ENCODE measurements at places on chromosomes 2 and 18.

DNA sequence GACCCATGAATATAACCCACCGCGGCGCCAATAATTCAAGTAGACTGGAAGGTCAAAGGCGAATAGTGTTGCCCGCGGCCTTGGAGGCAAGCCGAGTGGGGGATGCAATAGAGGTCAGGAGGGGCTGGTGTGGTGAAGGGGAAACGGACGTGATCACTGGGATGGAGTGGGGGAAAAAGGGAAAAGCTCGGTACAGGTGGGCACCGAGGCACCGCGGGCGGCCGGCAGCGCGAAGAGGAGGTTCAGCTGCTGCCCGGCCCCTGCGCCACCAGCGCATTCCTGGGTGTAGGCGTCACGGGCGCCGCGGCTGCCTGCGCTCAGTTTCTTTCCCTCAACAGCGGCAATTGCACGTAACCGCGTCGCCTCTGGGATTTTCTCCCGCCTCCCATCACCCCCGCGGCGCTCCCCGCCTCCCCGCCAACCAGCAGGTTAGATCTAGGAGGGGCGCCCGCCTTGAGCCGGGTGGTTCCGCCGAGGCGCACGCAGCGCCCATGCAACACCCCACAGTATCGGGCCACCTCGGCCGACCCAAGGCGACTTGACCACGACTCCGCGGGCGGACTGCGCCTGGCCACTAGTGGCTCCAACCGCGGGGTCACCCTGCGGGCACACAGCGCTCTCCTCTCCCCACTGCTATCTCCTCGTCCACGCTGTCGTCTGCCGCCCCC, 1.5 kb downstream of the RND3 start:
- no peak for DNase-seq

DNA sequence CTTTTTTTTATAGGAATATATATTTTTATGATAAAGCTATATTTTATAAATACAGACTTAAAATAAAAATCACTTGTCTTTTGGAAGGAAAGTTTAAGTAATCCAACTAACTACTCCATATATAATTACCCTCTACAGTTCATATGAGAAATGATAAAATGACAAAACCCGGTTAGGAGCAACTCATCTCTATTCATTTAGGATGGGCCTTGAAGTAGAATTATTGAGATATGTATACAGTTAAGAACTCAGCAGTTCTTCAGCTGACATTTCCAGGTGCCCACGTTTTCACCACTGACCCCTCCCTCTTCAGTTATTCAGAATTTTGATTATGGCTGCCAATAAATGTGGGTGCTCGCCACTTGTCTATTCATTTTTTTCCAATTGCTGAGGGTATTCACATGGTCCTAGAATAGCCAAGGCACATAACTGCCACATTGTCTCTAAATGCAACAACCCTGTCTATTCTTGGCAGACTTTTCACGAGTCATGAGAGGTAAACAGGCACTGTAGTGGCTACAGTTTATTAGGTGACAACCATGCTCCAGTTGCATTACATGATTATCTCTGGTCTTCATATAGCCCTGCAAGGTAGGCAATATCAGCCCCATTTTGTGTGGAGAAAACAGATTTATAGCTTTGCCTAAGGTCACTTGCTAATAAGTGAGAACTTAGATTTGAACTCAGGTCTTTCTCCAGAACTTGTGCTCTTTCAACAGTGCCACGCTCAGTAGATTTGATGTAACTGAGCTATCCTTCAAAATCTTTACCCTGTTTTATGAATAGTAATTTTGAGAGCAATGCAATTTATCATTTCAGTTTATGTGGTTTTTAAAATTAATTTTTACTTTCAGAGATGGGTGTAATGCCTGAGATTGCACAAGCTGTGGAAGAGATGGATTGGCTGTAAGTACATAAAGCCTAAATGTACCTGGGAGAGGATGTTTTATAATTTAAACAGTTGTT, 2.9 kb downstream of the DDX1 start:
- no peak for DNase-seq

DNA sequence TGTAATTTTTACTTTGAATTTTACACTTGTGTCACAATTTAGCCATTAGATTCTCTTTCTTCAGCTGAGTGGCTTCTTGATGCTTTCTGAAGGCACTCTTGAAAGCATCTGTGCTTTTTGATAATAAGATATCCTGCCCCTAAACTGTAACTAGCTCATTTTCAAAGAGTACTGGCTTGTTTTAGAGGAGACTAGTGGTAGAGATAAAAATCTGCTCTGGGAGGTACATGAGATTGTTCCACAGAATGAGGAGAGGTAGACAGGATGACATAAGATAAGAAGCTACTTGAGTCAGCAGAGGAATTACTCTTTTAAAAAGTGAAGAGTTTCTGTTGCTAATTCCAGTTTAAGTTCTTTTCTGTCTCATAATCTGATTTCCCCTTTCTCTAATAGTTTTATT, 10.6 kb downstream of the PLEKHB2 start:
- DNase-seq, result no peak

DNA sequence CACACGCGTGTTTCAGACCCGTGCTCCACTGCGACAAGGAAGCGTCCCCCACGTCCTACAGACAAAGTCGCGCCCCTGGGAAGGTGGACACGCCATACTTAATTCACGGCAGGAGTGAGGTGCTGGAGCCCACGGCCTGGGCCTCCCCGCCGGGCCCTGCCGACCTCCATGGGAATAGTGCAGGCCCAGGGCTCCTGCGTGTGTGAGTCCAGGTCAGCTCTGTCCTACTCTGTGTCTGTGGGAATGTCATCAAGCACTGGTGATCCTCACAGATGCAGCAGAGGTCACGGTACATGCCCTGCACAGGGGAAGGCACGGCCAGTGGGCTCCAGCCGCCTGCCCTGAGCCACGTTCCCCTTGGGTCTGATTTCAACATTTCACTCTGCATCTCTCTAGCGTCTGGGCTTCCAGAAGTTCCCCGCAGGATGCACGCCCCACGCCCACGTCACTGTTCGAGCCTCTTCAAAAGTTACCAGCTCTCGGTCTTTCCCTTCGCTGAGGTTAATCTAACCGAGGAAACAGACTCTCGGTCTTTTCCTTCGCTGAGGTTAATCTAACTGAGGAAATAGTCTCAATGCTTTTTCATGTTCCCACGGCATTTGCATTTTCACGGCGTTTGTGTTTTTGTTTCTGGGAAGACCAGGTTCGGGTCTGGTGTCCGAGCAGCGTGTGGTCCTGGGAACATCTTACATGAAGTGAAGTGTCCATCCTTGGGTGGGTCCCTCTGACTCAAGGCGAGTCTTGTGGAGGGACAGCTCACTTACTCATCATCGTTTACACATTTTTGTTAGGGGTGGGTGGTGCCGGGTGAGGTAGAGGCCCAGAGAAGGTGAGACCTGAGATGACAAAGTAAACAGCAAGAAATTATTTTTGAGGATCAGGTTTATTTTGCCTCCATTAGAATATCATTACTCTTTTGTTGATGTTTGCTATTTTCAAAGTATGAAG, 157.3 kb upstream of the ALKAL2 start:
- DNase-seq, result peak; percentile 46

DNA sequence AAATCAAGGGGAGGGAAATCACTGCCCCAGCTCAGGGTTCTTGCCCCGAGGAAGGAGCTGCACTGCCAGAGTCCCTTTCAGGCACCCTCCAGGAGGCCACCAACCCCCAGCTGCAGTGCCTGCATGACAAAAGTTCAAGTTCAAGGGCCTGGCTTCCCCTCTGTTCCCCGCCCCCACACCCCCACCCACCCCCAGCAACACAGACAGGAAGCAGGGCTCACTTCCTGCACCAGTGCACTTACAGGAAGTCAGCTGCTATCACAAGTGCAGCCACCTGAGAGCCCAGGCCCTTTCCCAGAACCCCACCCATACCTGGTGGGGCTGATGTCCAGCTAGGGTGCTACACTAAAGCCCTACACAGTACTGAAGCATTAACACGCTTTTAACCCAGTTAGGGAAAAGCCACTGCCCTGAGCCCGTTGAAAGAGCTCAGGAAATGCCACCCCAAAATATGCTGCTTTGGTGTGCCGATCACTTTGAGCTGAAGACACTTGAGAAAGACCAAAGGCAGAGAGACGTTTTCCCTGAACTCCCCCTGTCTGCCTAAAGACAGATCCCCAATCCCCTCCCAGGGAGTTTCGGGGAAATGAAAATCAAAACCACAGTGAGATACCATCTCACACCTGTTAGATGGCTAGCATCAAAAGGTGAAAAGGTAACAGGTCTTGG, 109.9 kb upstream of the CAB39 start:
- peak; percentile 71 for DNase-seq

DNA sequence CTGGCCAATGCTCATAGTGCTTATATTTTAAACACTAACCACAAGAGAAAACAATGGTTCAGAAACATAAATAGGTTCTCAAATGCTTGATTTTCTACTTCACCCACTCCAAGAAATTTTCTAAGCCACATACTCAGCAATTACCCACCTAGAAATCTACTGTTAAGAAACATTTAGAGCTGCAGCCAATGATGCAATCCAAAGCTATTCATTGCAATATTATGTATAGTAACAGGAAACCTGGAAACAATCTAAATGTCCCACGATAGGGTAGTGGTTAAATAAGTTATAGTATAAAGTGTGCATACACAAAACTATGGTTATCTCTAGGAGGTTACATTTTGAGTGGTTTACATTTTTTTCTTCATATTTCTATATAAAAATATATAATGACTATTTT, 5.7 kb downstream of the FAM237A start:
- no peak for DNase-seq

DNA sequence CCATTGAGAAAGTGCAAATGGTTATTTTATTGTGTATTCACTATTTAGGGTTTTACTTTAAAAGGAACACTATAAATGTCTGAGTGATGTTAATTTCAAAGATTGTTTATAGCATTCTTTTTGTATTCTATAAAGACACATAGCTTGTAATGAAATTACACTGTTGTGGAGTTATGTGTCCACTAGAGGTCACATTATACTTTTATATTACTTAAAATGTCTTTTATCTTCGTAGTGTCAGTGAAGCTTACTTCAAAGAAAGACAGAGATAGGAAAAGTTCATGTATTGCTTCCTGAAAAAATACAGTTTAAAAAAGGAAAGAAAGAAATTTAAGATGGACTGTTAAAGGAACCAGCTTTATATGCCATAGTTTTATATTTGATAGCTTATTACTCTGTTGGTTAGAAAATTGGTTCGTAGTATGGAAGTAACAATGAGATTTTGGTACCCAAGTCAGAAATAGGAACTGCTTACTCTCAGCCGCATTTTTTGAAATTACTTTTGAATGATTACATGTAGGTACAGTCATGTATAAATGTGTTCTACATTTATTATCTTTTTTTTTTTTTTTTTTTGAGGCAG, 20.5 kb downstream of the APLF start:
- DNase-seq, result no peak

- DNase-seq, result no peak
Observed at GRCh38 chr2:204973616-204974015, 428.3 kb downstream of the PARD3B start.

DNA sequence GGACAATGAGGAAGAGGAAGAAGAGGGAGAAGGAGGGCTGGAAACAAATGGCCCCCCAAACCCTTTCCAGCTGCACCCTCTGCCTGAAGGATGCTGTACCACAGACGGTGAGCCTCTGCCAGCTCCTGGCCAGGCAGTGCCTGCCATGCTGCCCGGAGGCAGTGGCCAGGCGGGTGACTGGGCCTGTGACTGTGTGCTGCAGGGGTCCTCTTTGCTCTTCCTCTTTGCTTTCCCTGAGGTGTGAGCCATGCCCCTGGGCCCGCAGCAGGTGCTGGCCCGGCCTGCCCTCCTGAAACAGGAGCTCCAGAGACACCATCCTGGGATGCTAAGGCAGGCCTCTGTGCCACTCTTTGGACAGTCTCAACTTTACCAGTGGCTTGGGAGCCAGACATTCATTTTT, 28.6 kb downstream of the GREB1 start:
- DNase-seq, result no peak

GRCh38 chr18:35239314-35239713, 1.5 kb upstream of the ZNF397 start:
- no peak for DNase-seq

DNA sequence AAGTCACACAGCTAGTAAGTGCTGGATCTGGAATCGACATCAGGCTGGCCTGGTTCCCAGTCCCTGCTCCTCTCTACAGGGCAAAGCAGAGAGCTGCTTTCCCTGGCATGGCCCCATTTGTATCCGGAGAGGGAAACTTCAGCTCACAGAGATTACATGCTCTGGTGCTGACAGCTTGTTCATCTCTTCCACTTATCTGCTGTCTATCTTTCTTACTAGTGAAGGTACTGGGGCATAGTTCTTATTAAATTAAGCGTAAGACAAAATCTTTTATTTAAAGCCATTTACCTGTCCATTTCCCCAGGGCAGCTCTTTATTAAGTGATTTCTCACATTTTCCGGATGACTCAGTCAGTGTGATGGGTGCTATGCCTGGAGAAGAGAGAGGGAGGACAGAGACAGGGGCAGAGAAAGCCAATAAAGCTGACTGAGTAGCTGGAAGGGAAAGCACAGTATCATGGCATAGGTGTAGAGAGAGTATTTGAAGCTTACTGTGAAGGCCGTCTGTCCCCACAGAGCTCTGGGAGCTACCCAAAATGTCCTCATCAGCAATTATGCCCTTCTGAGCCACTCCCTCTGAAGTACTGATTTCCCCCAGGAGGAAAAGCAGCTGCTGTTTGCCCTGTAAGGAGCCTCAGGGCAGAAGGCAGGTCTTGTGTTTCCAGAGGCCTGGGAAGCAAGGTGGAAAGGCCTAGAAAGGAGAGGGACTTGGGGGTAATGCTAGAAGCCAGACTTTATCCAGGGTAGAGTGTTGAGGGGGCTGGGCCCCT, 44.1 kb upstream of the EPAS1 start:
- DNase-seq, result no peak

DNA sequence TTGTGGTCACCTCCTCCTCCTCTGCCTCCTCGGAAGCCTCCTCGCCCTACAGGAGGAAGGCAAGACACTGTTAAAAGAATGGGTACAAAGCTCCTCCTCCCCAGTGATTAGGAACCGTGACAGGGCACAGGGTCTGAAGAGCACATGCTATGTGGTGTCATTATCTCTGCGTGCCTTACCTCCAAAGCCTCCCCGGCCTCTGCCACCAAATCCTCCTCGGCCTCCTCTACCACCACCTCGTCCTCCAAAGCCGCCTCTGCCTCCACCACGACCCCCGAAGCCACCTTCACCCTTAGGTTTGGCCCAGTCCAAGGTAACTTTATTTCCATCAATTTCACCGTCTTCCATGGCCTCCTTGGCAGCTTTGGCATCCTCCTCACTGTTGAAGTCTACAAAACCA, 9.1 kb downstream of the NCL start:
- no peak for DNase-seq

DNA sequence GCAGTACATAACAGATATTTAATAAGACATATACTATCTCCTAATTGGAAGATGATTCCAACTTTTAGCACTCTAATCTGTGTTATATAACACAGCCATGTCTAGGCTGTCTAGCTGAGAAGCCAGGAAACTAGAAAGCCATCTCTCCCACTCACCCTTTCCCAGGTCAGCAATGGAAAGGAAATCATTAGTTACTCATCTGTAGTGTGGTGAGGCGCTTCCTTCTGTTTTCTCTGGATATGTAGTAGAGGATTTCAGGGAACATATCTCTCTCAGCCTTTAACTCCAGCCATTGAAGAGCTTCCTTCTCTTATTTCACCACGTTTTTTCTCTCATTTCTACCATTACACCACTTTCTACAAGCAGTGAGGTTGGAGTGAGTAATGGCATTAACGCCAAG, 19.4 kb downstream of the RBBP8 start:
- no peak for DNase-seq
